Suppressor macrophage treated with lipopolysaccharide for 4 hours (primary cell): ENCODE measurements at places on chromosomes 2 and 18.

GRCh38 chr2:96801005-96801785 lies 14.9 kb upstream of the CNNM3 start:
- DNase-seq = peak; percentile 51

DNA sequence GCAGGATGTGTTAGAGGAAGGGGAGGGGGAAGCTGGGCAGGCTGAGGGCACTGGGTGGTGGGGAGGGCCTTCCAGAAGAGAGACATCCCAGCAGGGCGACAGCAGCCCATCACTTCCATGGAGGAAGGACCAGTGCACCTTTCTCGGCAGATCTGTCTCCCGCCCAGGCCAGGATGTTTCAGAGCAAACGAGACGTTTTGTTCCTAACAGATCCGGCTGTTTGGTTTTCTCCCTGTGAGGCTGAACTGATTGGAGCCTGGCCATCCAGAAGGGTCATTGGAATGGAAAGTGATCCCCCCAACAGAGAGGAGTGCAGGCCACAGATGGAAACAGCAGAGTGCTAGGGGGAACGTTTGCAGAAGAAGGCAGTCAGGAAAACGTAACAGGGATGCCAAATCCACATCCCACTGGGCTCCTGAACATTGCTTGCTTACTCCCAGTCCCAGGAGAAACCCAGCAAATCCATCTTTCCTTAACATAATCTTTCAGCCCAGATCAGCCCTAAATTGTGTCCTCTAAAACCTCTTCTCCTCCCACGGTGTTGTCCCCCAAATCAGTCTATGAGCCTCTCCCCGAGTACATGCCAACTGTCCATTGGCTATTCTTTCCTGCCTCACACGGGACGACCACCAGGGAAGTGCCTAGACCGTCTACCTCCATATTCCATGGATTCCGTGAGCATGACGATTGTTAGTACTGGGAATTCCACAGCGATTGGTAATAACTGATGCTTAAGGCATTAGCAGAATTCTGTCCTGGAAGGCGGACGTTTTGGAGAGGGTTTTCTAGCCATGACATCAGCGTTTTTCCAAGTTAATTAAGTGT lies 126.8 kb downstream of the SEPTIN10 start:
- no peak for DNase-seq

DNA sequence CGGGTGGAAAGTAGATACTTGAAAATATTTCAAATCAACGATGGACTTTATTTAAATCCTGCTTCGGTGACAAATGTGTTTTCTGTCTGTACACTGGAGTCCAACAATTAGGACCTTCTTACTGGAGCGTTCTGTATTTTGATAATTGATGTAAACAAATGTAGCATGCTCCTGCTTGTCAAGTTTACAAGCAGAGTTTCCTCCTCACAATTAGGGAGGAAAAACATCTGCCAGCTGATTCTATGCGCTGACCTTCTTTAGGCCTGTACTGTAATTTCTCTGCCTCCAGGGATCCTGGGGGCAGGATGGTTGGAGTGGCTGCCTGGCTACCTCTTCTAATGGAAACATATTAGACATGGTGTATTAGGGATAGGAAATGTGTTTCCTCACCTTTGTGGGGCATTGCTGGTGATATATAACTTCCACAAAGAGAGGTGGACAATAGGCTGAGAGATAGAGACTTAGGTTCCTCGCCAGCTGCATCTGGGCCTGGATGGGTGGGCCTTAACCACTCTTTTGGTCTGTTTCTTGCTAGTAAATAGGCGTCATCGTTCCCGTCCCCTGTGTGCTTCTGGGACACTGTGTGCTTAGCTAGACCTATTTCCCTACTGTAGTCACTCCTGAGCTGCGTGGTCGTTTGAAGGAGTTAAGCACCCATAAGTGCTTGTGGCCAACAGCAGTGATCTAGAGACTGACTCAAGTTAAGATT lies 19.3 kb downstream of the GATA6 start:
- no peak for DNase-seq

- DNase-seq = no peak
Observed at GRCh38 chr2:108106731-108107130, 120.4 kb downstream of the SLC5A7 start.

GRCh38 chr18:43393174-43393573 lies 115.9 kb upstream of the SYT4 start:
- no peak for DNase-seq

GRCh38 chr2:19731037-19731436 lies 170.7 kb downstream of the TTC32 start:
- no peak for DNase-seq

DNA sequence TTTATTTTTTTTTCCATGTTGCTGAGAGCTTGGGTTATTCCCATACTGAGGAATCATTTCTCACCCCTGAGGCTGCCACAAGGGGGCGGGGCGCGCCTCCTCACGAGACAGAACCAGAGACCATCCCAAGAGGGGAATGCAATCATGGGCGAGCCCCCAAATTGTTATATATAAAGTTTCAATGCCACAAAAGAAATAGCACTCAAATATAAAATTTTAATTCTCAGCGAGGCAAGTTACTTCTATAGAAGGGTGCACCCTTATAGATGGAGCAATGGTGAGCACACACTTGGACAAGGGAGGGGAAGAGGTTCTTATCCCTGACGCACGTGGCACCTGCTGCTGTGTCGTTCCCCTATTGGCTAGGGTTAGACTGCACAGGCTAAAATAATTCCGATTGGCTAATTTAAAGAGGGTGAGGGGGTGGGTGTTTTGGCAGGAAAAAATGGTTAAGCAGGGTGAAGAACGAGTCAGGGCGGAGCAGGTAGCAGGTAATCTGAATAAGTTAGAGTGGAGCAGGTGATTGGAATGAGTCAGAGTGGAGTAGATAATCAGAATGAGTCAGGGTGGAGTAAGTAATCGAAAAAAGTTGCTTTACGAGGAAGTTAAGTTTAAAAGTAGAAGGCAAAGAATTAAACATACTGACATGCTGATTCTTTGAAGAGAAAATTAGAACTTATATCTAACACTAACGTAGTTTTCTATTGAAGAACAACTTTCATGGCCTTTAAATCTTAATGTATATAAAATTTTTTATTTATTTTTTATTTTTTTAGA lies 177.5 kb downstream of the MTCL1 start:
- DNase-seq = no peak

- DNase-seq = no peak
Observed at GRCh38 chr2:232058931-232059330, 97.4 kb downstream of the DIS3L2 start.

DNA sequence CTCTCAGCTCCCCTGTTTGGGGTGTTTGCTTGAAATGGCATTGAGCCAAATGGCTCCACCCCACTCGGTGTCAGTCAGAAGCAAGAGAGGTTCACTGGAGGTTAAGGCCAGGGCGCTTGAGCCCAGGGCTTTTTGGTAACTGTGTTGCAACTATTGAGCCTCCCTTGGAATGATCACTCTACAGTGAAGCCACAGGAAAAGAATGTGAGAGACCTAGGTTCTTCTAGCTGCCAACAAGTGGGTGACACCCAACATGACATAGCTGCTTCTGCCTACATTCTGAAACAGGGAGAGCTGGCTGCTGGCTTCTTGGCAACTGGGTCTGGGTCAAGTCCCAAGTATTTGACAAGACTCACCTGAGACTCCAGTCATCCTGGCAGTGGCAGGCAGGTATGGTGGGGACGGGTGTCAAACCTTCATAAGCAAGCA lies 7.1 kb upstream of the GRHL1 start:
- no peak for DNase-seq

- DNase-seq = peak; percentile 21
Observed at GRCh38 chr2:98623657-98624056, 15.3 kb downstream of the UNC50 start.

GRCh38 chr2:109246616-109247015 lies 117.6 kb downstream of the SH3RF3 start:
- DNase-seq = no peak

- no peak for DNase-seq
Observed at GRCh38 chr2:31151501-31151900, 13.3 kb upstream of the GALNT14 start.

GRCh38 chr2:24513281-24514071 lies 22.4 kb downstream of the NCOA1 start:
- peak; percentile 50 for DNase-seq

- DNase-seq = no peak
Observed at GRCh38 chr2:223944166-223944702, 901 bp downstream of the WDFY1 start.

- no peak for DNase-seq
Observed at GRCh38 chr2:188811522-188811921, 162.7 kb upstream of the COL3A1 start.

DNA sequence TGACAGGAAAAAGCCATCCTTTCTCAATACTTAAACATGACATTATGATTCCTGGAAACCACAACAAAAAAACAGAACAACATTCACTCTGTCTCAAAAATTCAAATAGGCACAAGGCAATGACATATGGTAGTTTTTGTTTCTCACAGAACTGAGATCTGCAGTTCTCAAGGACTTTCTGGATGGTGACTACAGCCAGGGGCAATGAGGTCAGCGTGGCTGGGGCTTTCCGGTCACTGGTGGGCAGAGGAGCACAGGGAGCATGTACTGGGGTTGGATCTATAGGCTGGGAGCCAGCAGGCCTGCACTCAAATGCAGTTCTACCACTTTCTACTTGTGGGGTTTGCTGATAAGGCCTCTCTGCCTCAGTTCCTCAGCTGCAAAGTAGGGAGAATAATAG lies 72.0 kb downstream of the CTAGE1 start:
- peak; percentile 83 for DNase-seq

DNA sequence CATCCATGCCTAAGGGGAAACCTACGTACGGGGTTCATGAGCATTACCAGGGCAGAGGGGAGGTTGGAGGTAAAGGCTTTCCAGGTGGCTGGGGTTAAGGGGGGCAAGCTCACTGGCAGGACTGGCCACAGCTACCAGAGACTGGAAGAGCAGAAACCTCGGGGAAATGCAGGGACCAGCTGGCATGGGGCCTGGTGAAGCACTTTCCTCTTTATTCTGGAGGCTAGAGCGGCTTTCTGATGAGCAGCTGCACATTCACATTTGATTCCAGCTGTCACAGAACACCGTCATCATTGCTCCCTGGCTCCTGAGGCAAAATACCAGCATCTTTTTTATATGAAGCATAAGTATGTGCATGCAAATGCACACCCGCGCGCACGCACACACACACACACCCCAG lies 28.7 kb upstream of the LRRC30 start:
- DNase-seq = no peak

GRCh38 chr2:116761864-116762263 lies 1052.6 kb upstream of the DDX18 start:
- no peak for DNase-seq
